Stimulated activated CD4-positive, alpha-beta T cell treated with anti-CD3 and anti-CD28 coated beads, Interleukin-1b, Interleukin-23, amount 100 ng/mL, for 1 hour (primary cell): ENCODE measurements at places on chromosomes 5 and 9.

DNA sequence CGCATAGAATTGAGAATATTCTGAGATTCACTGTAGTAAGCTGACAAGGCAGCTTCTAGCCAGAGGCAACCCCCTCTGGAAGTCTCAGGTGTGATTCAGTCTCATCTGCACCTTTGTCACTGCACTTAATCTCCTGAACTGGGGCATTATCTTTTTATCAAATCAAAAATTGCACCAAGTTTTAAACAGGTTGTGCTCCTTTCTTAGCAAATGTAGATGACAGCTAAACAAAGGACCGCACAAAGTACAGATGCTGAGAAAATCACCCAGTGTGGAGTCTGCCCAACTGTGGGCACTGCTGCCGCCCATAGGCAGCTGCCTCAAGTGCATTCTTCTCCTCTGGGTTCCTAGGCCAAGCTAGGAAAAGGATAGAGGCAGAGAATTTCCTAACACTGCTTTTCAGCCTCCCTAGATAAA, 51.1 kb downstream of the STARD4 start:
- no peak for DNase-seq

DNA sequence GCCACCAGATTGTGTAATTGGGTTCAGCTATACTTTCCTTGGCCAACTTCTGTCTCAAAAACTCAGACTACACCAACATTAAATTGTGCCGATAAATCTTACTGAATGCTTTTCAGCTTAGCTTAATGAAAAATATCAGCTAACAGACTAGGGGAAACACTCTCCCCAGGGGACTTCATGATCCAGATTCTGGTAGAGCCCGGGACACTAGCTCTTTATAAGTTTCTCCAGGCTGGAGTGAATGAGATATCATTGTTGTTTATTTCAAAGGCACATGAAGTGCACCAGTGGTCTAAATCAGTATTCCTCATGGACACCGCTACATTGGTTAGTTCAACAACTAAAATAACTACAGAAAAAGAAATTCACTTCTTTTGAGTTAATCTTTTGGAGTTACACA, 10.5 kb upstream of the LHFPL2 start:
- DNase-seq, result no peak

GRCh38 chr9:79988126-79988525, 416.4 kb downstream of the TLE4 start:
- DNase-seq, result no peak

- no peak for DNase-seq
Measured at GRCh38 chr9:125444166-125444565, 182.5 kb downstream of the GAPVD1 start.

DNA sequence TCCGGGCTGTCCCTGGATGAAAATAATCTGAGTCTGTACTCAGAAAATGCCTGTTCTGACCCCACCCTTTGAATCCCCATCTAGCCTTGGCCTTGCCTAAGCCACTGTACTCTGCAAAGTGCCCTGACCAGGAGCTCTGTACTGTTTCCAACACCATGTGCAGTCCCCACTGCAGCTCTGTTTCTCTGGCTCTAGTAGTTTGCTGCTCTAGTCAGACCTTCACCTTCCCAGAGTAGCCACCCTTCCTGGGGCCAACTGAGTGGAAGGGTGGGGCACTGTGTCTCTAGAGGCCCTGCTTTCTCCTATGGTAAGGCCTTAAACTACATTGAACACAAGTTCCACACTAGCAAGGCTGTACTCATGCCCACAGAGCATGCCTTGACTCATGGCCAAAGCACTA, 31.9 kb downstream of the P4HA2 start:
- DNase-seq, result no peak

DNA sequence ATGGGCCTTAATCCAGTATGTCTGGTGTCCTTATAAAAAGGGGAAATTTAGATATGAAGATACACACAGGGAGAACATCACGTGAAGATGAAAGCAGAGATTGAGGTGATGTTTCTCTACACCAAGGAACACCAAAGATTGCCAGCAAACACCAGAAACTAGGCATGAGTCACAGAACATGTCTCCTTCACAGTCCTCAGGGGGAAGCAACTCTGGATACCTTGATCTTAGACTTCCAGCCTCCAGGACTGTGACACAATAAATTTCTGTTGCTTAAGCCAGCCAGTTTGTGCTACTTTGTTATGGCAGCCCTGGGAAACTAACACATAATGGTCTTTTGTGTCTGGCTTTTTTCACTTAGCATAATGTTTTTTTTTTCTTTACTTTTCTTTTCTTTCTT, 41.2 kb upstream of the STRBP start:
- DNase-seq, result no peak

GRCh38 chr5:1746371-1747078, 53.1 kb downstream of the MRPL36 start:
- no peak for DNase-seq

DNA sequence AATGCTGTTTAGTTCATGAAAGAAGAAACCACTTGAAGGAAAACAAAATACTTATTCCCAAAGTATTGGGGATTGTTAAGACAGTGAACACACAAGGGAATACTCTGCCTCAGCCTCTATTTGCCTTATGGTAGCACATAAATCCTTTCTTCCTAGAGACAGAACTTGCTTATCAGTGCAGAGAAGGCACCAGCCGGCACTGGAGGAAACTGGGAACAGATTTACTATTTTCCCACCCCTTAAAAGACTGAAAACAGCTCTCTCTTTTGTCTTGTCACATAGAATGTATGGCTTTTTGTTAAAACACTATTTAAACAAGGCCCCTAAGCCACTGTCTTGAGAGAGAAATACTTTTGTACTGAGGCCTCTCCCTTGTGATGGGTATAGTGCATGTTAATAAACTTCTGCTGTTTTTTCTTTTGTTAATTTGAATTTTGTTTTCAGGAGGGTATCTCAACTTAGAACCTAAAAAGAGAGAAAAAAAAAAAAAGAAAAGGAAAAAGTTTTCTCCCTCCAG, 40.7 kb upstream of the EDIL3 start:
- DNase-seq, result no peak

GRCh38 chr5:6674421-6674820, 38.8 kb upstream of the TENT4A start:
- no peak for DNase-seq

DNA sequence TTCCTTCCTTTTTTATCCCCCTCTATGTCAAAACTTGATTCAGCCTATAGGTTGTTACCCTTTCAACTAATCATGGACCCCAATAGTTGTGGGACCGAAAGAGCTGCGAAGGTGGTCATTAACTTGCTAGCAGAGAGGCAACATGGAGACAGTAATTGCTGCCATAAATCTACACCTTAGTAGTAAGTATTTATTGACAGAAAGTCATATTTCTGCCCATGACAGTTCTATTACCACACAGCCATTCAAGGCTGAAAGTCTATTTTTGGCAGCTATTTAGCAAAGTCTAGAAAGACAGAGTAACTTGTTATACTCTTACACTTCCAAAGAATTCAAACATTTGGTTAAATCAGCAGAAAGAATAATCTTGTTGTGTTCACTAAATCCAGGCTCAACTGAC, 236.2 kb downstream of the PRELID2 start:
- no peak for DNase-seq

DNA sequence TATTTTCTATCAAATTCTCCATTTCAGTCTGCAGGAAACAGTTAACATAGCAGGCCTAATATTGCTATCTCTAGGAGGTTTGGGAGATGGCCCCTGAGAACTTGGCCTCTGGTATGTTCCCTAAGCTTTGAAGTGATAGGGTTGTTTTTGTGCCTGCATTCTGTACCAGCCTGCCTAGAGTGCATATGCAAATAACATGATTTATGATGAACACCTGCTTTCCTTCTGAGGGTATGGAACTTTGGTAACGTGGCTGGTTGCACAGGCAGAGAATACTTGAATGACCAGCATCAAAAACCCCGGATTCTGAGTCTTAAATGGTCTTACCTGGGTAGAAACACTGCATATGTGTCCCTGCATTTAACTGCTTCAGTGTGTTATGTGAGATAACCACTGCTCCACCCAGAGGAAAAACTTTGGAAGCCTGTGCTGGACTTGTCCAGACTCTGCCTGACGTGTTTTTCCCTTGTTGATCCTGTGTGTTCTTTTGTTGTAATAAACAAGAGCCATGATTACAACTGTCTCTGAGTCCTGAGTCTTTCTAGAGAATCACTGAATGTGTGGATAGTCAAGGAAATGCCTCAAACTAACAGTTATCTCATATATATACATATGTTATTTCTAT, 111.3 kb upstream of the ABCA1 start:
- DNase-seq, result no peak

DNA sequence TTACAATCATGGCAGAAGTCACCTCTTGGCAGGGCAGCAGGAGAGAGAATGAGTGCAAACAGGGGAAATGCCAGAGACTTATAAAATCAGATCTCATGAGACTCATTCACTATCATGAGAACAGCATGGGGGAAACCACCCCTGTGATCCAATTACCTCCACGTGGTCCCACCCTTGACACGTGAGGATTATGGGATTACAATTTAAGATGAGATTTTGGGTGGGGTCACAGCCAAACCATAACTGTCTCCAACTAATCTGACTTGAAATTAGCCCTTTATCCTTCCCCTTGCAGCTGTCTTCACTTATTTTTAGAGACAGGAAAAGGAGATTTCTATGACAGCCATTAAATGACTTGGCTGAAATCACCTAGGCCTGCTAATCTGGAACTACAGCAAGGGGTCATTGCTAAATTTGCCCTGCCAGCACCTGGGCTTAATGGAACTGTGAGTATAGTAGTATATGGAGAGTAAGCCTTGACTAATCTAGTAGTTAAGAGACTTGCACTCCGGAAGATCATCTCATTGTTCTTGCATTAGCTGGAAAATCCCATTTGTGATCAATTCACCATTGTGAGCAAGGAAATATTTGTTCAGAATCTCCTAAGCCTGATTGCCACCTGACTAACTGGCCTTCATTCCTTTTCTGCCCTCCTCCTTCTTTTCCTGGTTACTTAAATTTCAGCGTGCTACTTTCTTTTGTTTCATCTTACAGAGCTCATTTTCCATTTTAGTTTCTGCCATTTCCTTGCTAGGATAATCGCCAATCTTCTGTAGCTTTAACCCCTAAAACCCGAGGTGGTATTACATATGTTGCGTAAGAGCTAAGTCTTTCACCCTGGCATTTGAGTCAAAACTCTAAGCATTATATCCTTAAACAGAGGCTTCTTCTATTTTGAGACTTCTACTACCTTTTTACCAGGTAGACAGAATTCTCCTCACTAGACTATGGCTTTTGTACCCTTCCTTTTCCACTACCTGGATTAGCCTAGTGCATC, 65.3 kb upstream of the RUSC2 start:
- no peak for DNase-seq

- no peak for DNase-seq
Measured at GRCh38 chr5:54556141-54556540, 38.6 kb downstream of the SNX18 start.

- no peak for DNase-seq
Measured at GRCh38 chr5:178201927-178202235, 2.5 kb upstream of the HNRNPAB start.

- DNase-seq, result no peak
Measured at GRCh38 chr5:154410786-154411185, 35.0 kb upstream of the SAP30L start.
